Mesothelial cell of epicardium (in vitro differentiated cells): ENCODE measurements at places on chromosomes 5 and 9. TPM values are rescaled to one million over a fixed set of nuclear protein-coding genes. Genes with fewer than 3 reads are reported as not detected.

The IFNA13 gene
- 0.60 to 1.0 TPM (median 0.66 TPM) in 3 replicates for total RNA-seq

The FST gene
- total RNA-seq: 12.3 to 14.3 TPM (median 12.7 TPM) in 3 replicates

The HRCT1 gene
- 0.72 to 1.2 TPM (median 1.0 TPM) in 3 replicates for total RNA-seq

The ZNF454 gene
- 0.66 to 1.2 TPM (median 1.0 TPM) in 3 replicates for total RNA-seq

DNA sequence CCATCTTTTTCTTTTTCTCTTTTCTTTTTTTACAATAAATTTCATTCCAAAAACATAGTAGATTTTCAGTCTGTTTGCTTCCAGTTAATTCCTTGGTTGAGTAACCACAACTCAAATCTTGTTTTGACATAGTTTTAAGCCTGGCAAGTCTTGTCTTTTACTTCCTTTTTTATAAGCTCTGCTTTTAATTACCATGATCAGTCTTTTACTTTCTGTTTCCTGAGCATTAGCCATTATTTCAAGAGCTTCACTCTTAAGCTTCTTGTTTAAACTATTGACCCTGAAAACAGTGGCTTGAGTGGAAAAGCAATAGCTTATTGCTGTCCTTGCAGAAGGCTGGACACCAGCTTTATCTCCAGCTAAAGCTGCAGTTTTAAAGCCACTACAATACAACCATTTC is 1363.3 kb downstream of the MAT2B start:
- H3K4me3 ChIP-seq: no peak overlapping the region
- H3K36me3 ChIP-seq: no peaks in the 10 kb centered on the region
- H3K27me3 ChIP-seq: no peaks in the 10 kb centered on the region
- no peak for DNase-seq
- peak overlapping the region; percentile 52 for H3K27ac ChIP-seq
- peaks cover 16% of the 10 kb centered on the region for H3K4me1 ChIP-seq

DNA sequence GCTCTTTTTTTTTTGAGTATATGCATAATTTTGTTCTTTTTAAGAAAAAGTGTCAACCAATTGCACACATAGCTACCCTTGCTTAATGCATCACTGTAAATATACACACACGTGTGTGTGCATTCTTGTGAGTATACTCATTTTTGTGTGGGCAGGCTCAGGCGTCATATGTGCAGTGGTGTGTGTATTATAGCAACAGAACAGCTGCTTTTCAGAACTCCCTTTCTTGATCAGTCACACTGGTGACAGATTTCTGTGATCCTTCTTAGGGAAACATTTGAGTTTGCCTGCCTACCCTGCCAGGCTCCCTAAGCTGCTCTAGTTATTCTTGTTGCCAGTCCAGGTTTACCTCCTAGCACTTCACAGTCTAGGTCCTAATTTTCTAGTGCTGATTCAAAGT is 287.0 kb upstream of the SEMA6A start:
- H3K4me3 ChIP-seq: no peak overlapping the region
- no peaks in the 10 kb centered on the region for H3K27me3 ChIP-seq
- DNase-seq: no peak
- no peaks in the 10 kb centered on the region for H3K36me3 ChIP-seq

DNA sequence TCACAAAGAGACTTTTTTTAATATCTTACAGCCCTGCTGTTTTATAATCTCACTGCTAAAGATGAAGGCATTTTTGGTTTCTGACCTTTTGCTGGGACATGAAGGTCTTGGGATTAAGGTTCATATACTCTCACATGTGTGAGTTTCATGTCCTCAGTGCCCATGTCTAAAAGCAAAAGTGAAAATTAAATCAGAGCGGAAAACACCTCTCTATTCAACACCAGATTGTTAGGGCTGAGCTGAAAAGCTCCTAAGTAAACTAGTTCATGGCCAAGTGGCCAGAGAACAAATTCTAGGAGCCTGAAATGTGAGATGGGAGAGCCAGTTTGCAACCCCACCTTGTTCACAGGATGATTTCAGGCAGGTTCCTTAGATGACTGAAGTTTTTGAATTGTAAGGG is 110.9 kb downstream of the GRIA1 start:
- no peaks in the 10 kb centered on the region for H3K36me3 ChIP-seq
- H3K27me3 ChIP-seq: peaks cover 1% of the 10 kb centered on the region
- no peak overlapping the region for H3K4me3 ChIP-seq
- H3K27ac ChIP-seq: no peak overlapping the region
- DNase-seq: no peak

- no peak overlapping the region for H3K27ac ChIP-seq
- no peak for DNase-seq
- H3K27me3 ChIP-seq: no peaks in the 10 kb centered on the region
These were observed 51.9 kb upstream of the ENTREP1 start for GRCh38 chr9:69273161-69273560.

DNA sequence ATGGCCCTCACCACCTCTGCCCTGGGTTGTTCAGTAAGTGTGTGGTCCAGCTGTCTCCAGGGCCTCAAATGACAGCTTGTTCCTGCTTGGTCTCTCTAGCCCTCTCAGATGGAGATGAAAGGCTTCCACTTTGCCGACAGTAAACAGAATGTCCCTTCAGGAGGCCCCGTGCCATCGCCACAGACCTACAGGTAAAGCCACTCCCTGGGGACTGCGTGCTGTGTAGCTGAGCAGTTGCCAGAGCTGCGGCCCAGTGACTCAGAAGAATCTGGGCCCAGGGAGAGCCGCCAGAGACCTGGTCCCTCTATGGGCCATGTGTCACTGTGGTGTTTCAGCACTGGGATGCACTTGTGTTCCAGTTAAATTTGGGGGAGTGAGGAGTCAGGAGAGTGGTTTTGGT is 10.6 kb upstream of the POMT1 start:
- no peak for DNase-seq
- peak overlapping the region; percentile 43 for H3K27ac ChIP-seq
- H3K4me1 ChIP-seq: no peaks in the 10 kb centered on the region
- H3K27me3 ChIP-seq: no peaks in the 10 kb centered on the region
- H3K36me3 ChIP-seq: peaks cover 51% of the 10 kb centered on the region

DNA sequence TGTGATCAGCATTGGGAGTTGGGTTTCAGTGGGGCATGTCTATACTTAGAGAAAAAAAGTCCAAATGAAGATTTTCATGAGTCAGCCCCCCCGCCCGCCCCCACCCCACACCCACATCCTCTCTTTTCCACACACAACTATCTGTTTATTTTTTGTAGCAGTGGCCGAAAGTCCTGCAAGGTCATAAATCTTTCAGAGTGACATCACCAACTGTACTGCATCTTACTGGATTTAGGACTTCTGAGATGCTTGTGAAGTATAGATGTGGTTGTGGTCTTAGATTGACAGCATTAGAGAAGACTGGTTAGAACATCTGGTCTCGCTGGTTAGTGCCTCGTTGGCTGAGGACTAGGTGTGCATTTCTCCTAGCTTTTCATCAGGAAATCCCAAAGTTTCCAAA is 7.3 kb upstream of the ROPN1L start:
- H3K4me1 ChIP-seq: no peaks in the 10 kb centered on the region
- H3K27ac ChIP-seq: no peak overlapping the region
- H3K36me3 ChIP-seq: peaks cover 20% of the 10 kb centered on the region
- H3K4me3 ChIP-seq: no peak overlapping the region
- H3K27me3 ChIP-seq: no peaks in the 10 kb centered on the region

- no peaks in the 10 kb centered on the region for H3K27me3 ChIP-seq
- no peaks in the 10 kb centered on the region for H3K36me3 ChIP-seq
- peak; percentile 85 for DNase-seq
These were observed at the start of gene SPTAN1 for GRCh38 chr9:128552153-128552743. SPTAN1 (plus strand) TSS chr9:128552587; CDS start chr9:128566741, 14,154 bp downstream.

DNA sequence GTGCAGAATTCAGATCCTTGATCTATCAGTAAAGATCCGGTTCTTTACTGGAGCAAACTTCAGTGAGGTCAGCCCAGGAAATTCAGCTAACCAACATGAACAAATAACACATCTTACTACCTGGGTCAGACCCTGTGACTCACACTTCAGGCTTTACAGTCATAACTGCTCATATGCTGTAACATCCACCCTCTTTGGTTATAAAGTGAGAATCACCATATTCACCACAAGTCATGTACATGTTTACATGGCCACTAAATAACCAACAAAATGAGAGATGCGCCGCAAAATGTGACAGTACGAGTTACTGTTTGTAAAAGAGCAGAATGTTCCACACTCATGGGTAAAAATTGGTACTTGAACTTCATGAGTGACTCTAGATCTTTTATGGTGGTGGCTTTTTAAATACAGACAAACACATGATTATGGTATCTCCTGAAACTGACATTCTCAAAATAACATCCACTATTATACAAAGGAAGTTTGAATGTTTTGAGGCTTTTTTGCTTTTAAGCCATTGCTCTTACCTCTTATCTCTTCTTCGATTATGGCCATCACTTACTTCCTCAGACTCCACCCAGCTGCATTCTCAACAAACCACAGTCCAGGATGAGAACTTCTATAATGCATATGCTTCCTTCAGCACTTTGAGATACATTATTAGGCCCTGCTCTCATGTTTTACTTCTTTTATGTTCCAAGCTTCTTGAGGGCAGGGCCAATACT is 516.6 kb downstream of the RAB3C start:
- no peak overlapping the region for H3K4me3 ChIP-seq
- no peaks in the 10 kb centered on the region for H3K27me3 ChIP-seq
- H3K36me3 ChIP-seq: peaks cover 2% of the 10 kb centered on the region

DNA sequence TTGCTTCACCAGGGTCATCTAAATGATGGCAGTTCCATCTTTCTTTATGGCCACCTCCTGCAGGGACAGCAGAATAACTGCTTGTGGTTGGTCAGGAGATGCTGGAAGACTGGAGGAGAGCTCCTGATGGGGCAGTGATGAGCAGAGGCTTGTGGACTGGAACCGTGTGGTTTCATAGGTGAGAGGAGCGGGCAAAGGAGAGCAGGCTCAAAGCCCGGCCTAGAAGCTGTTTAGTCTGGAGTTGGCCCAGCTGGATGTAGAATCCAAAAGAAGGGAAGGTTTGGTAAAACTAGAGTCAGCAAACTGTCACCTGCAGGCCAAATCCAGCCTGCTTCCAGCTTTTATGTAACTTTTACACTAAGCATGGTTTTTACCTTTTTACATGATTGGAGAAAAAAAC is 32.9 kb upstream of the TLE1 start:
- no peak for DNase-seq
- no peak overlapping the region for H3K27ac ChIP-seq
- H3K36me3 ChIP-seq: no peaks in the 10 kb centered on the region
- no peak overlapping the region for H3K4me3 ChIP-seq
- H3K27me3 ChIP-seq: no peaks in the 10 kb centered on the region

DNA sequence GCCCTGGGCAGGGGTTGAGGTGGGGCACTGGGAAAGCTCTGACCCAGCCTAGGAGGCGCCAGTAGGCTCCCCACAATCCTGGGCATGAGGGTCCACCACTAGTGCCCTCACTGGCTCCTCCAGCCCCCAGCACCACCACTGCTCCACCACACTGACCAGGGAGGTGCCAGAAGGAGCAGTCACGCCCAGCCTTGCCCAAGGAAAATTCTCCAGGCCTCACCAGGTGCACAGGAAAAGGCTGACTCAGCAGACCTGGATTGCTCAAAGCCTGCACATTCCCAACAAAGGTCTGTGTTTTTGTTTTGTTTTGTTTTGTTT is 62.9 kb downstream of the ZNF354C start:
- H3K36me3 ChIP-seq: peaks cover 9% of the 10 kb centered on the region
- no peak overlapping the region for H3K4me3 ChIP-seq
- no peaks in the 10 kb centered on the region for H3K27me3 ChIP-seq
- H3K27ac ChIP-seq: no peak overlapping the region
